CD4-positive, alpha-beta T cell treated with Interleukin-4 for 4 hours (primary cell): ENCODE measurements at places on chromosomes 13 and 19.

- DNase-seq, result no peak
Measured at GRCh38 chr19:49666120-49666444, 349 bp downstream of the BCL2L12 start.

DNA sequence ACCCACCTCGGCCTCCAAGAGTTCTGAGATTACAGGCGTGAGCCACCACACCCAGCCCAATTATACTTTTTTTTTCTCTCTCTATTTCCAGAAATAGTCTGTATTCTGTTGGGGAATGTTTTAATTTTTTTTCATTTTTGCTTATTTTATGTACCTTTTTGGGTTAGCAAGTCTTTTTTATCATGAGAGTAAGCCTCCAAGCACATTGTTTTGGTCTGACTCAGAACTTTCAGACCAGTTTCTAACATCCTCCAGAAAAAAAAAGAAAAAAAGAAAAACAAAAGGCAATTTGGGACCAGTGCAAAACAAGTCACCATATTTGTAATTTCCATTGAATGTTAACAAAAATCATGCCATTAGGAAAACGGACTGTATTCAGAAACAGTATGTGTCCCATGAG, 1465.5 kb downstream of the SLITRK5 start:
- no peak for DNase-seq

DNA sequence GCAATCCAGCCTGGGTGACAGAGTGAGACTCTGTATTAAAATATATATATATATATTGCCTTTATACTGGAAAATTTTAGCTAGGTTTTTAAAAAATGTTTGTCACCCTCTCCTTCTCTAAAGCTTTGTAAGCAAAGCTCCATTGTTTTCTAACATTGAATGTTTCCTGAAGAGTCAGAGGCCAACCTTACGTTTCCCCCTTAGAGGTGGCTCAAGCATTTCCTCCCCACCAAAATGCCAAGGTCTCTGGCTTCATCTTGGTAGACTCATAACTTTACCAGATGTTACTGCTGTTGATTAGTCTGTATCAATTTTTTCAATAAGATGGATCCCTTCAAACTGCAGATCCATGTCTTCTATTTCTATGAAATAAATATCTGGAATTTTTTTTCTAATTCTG, 25.2 kb upstream of the IPO5 start:
- DNase-seq, result no peak

- no peak for DNase-seq
Measured at GRCh38 chr13:51636349-51636890, 52.2 kb downstream of the WDFY2 start.

- no peak for DNase-seq
Measured at GRCh38 chr13:113138792-113139551, 16.4 kb downstream of the F10 start.

DNA sequence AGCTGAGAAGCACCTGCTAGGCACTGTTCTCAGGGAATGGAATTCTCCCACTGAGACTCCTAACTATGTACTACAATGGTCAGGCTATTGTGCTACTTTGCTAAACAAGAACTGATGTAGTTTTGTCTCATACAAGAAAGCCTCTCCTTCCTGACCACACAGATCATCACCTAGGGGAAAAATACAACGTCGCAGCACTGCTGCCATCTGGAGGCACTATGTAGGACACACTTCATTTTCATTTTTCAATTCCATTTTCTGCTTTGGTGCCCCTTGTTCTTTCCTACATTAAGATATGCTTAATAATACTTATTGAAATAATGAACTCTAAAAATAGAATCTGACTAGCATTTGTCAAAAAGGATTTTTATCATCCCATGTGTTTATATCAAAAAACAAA, 21.1 kb downstream of the PROSER1 start:
- peak; percentile 29 for DNase-seq
